Natural killer cell treated with Interleukin-12 subunit alpha and Interleukin-12 subunit beta and Interleukin-15 and Interleukin-18, amount 100 ng/mL, for 72 hours (primary cell): ENCODE measurements at places on chromosomes 5 and 9.

- no peak for DNase-seq
These were observed 1044.2 kb upstream of the CDH9 start for GRCh38 chr5:28082610-28083009.

GRCh38 chr5:9452181-9452580, 93.7 kb downstream of the SEMA5A start:
- DNase-seq: no peak

DNA sequence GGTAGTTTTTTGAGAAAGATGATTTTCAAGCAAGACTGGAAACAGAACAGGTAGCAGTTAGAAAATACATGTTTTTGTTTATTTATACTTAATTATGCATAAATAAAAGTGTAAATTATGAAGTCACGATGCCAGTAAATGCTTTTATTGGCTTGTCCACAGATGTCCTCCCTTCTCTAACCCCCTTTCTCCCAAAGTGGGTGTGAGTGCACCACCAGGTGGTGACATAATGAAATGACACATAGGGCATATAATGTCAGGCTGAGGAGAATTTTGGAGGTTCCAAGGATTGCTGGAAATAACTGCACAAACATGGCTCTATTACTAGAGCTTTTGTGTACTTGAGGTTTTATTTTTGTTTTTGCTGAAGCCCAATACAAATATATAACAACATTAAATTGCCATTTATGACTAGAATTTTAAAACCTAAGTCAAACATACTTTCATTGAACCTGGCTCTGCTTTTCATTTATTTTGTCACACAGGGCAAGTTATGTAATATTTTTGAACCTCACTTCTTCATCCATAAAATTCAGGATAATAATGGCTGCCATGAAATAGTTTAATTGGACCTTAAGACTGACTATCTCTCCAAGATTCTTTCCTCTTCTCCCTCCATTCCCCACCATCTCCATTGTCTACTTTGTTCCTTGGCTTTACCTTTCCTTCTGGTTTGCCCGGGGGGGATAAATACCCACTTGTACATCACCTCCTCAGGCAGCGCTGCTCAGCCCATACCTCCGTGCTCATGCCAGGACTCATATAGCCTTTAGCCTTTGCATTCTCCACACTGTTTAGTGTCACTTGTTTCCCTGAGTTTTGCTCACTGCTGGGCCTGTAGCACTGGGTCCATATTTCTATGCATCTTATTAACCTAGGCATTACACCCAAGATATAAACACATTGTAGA, 168.8 kb downstream of the PDE4D start:
- DNase-seq: no peak

- no peak for DNase-seq
These were observed 1.4 kb downstream of the RALGPS1 start for GRCh38 chr9:126915846-126916543.

- no peak for DNase-seq
These were observed 245.1 kb downstream of the MAST4 start for GRCh38 chr5:66841264-66841663.

DNA sequence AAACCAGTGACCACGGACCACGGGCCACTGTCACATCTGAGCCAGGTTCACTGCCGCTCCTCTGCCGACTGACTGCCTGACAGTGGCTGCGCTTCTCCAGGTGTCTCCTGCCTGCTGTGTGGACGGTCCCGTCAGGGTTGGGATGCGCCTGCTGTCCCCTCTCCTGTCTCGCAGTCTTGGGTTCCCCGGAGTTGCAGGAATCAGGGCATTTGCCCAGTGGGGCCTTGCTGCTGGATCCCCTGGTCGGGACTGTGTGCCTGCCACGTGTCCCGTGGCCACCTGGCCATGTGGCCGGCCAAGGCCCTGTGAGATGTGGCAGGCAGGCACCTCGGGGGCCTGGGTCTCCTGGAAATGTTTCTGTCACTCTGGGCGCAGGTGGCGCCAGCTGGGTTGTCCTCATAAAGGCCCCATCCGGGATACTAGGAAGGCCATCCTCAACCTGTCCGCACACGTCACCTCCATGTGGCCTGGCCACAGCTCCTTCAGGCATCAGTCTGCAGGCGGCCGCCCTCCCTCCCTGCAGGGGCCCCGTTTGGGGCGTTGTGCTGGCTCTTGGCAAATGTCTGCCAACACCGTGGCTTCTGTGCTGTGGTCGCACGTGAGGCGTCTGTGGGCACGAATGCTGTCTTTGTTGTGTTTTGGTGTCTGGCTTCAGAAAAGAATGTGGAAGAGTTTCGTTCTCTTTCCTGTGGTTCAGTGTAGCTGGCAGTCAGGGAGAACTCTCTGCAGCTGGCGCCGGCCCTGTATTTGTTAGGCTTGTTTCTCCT, 6.4 kb upstream of the TOR4A start:
- no peak for DNase-seq

GRCh38 chr9:73152953-73153352, 1.3 kb downstream of the ANXA1 start:
- DNase-seq: peak; percentile 64

GRCh38 chr9:76571743-76572146, 112.8 kb downstream of the GCNT1 start:
- DNase-seq: peak; percentile 68

DNA sequence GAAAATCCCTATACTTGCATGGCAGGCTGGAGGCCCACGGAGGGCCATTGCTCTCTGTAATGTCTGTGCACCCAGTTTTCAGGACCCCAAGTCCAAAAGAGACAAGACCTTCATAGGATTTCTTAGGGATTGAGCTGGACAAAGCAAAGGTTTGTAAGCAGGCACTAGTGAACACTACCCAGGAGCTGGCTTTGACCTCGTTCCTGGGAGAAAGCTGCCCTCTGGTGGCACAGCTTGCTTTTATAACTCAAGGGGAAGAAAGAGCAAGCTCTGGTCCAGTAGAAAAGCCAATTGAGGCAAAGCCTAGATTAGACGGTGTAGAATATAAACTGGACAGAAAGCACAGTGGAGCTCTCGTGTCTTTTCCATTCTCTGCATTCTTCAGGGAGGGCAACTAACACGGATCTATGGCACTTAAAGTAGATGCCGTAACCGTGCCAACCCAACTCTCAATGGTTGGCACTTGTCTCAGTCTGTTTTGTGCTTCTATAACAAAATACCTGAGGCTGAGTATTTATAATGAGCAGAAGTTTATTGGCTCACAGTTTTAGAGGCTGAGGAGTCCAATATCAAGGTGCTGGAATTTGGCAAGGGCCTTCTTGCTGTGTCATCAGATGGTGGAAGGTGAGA, 7.9 kb downstream of the GABRP start:
- no peak for DNase-seq

GRCh38 chr5:81825237-81825636, 74.3 kb upstream of the SSBP2 start:
- DNase-seq: no peak

GRCh38 chr9:33185858-33186257, 18.7 kb upstream of the B4GALT1 start:
- no peak for DNase-seq
